ENCODE measurements at places on chromosomes 2 and 18.

DNA sequence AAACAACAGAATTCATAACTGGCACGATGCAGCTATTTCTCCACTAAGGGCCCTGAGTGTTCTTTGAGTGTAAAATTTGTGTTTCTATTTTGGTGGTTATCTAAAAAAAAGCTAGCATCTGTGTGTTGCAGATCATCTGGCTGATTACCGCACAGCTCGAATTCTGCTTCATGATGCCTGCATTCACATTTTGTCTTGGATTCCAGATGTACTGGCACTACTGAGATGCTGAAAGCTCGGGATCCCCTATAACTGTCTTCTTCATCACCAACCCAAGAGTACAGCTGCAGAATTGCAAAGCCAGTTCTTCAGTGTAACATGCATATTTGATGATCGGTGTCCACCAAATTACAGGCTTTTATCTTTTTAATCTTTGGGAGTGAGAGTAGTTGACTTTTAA, 51.6 kb upstream of the ZNF532 start:
- no peak for DNase-seq

- DNase-seq = no peak
These were observed 114.6 kb downstream of the DOCK10 start for GRCh38 chr2:224927646-224928173.

- DNase-seq = no peak
These were observed 301.6 kb downstream of the SLC8A1 start for GRCh38 chr2:40150266-40150665.

DNA sequence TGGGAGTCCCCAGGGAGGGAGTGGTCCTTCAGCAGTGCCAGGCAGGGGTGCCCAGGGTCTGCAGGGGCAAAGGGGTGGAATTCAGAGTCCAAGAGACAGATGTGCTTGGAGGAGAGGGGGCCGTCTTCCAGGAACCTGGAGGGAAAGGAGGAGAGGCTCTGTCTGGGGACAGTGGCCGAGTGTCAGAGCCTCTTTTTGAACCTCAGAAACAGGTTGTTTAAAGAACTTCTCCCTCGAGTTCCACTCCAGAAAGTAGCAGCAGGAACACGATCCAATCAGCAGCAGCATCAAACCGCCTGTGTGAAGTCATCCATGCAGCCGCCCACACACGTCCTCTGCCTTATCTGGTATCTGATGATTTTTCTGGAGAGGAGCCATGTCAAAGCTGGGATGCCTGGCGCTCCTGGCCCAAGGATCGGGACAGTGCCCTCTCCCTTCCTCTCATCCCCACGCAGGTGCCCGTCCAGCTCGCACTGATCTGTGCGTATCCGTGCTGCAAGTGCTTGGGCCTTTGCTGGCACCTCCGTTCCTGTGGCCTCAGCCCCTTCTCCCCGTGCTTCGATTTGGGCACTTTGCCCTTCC, 205.1 kb downstream of the NDUFA10 start:
- DNase-seq = no peak

GRCh38 chr2:238942726-238943300, 94.9 kb downstream of the TWIST2 start:
- no peak for DNase-seq

- no peak for DNase-seq
These were observed 25.6 kb downstream of the CNRIP1 start for GRCh38 chr2:68294187-68294586.

- no peak for DNase-seq
These were observed 153.4 kb downstream of the CAPN13 start for GRCh38 chr2:30653847-30654246.
